ENCODE measurements at places on chromosomes 5 and 9. TPM values are rescaled to one million over a fixed set of nuclear protein-coding genes. Genes with fewer than 3 reads are reported as not detected.

Gene DBH
- not detected for total RNA-seq

Gene C6
- total RNA-seq: 2.6 TPM

- no peak for DNase-seq
Observed at GRCh38 chr5:62309107-62309506, 3.1 kb downstream of the KIF2A start.

DNA sequence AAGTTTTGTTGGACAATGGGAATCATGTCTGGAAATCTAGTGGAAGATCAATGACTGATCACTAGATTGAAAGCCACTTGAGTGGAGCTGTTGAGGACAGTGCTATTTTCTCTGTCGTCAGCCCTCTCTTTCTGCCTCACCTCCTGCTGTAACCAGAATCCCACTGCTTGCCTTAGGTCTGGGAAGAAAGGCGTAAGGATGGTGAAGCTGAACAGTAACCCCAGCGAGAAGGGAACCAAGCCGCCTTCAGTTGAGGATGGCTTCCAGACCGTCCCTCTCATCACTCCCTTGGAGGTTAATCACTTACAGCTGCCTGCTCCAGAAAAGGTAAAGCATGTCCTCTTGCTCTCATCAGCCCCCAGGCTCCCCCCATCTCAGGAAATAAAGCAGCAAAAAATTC lies 1.1 kb downstream of the NSG2 start:
- DNase-seq: no peak

DNA sequence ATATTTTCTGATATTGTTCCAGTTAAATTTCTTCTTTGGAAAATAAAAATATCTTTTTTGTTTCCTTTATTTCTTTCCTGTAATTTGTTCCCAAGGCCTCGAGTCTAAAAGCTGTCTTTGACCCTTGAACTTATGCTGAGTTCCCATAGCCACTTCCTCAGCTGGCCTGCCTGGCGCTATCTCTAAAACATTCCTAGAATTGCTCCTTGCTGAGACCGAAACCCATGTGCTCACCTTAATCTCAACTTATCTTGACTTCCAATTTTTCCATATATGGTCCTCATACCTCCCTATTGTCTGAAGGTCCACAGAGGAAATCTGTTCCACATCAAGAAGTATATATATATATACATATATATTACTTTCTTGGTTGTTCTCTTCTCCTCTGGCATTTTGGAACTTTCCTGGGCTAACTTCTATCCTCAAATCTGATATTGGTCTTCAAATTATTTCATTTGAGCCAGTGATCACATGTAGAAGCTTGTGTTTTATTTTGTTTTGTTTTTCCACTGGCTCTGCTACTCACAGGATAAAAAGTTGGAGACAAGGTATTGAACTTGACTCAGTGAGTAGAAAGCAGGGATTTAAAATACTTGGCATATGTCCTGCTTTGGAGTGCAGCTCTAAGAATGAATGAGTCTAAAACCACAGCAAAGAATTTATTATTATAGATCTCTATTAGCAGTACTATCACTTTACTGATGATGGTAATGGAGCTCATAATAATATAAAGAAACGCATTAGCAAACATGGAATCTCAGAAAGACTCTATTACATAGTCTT lies 45.2 kb downstream of the ENC1 start:
- no peak for DNase-seq

GRCh38 chr5:137842296-137842695 lies 25.4 kb upstream of the MYOT start:
- DNase-seq: no peak

DNA sequence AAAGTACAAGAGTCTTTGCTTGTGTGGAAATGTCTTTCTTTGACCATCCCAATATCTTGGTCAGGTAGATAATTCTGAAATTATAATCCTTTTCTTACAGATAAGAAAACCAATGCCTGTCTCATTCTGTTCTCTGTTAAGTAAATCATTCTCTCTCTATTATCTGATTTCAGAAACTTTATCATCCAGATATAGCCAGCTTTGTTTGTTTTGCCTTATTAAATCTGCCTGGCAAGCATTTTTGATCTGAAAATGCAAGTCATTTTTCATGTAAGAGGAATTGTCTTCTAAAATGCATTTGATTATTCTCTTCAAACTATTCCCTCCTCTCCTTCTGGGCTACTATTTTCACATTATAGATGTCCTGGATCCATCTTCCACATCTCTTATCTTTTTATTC lies 625.5 kb downstream of the CCDC171 start:
- no peak for DNase-seq

- DNase-seq: no peak
Observed at GRCh38 chr9:12230708-12231107, 462.5 kb upstream of the TYRP1 start.

DNA sequence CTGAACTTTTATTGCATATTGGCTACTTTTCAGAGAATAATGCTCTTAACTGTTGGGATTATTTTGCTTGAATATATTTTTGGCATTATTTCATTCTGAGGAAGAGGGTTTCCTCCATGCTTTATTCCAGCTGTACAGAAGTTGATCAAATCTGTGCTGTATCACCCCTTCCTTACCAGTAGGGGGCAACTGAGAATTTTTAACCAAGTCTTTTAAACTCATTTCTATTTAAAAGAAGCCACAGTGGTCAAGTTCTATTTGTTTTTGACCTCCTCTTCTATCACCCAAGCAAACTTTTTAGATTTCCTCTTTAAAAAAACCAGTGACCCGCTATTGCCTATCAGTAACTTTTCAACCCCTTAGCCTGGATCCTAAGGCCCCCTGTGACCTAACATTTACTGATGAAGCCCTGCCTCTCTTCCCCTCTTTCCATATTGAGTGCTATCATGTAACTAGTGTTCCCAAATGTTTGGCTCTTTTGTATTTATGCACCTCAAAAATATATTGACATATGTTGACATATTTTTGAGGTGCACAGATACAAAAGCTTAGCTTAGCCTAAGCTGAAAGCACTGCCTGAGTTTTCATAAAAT lies 80.6 kb downstream of the FBXO4 start:
- no peak for DNase-seq

DNA sequence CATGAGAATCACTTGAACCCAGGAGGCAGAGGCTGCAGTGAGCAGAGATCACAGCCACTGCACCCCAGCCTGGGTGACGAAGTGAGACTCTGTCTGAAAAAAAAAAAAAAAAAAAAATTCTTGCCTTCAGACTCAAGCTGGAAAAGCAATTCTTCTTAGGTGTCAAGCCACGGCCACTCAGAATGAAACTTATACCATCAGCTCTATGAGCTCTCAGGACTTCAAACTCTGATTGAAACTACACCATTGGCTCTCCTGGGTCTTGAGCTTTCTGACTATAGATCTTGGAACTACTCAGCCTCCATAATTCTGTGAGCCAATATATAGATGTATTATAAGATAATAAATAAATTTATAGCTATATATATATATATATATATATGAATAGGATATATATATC lies 12.9 kb upstream of the FGF10 start:
- DNase-seq: no peak

DNA sequence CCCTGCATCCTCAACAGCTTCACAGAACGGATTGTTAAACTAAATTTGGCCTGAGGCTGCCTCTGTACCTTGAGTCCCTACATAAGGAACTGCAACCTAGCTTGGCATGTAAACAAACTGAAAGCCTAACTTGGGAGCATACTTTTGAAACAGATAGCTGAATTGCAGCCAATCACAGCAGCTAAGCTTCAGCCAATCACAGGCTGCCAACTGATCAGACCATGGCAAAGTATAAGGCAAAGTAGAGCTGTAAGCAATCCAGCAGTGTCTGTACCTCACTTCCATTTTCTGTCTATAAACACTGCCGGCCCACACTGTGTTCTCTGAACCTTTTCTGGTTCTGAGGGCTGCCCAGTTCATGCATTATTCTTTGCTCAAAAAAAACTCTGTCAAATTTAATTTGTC lies 8.9 kb upstream of the ZNF483 start:
- DNase-seq: no peak

All from posterior vena cava (tissue), 2 donors.